Stromal cell of bone marrow (primary cell): ENCODE measurements at places on chromosomes 6 and 20.

GRCh38 chr6:62914530-62914929 lies 296.7 kb upstream of the FKBP1C start:
- DNase-seq = no peak

- peak; percentile 65 for DNase-seq
These were observed 110.0 kb upstream of the SLC22A23 start for GRCh38 chr6:3566812-3567211.

GRCh38 chr20:46731770-46732169 lies 22.3 kb downstream of the SLC2A10 start:
- DNase-seq = no peak

GRCh38 chr6:142749556-142749955 lies 195.4 kb downstream of the HIVEP2 start:
- DNase-seq = no peak

- no peak for DNase-seq
These were observed 45.6 kb upstream of the SMLR1 start for GRCh38 chr6:130781557-130781956.

GRCh38 chr20:59469267-59470252 lies 134.8 kb upstream of the PHACTR3 start:
- no peak for DNase-seq

- DNase-seq = no peak
These were observed 87.1 kb downstream of the TMEM242 start for GRCh38 chr6:157236040-157236725.

- no peak for DNase-seq
These were observed 41.3 kb downstream of the REV3L start for GRCh38 chr6:111441678-111442243.

DNA sequence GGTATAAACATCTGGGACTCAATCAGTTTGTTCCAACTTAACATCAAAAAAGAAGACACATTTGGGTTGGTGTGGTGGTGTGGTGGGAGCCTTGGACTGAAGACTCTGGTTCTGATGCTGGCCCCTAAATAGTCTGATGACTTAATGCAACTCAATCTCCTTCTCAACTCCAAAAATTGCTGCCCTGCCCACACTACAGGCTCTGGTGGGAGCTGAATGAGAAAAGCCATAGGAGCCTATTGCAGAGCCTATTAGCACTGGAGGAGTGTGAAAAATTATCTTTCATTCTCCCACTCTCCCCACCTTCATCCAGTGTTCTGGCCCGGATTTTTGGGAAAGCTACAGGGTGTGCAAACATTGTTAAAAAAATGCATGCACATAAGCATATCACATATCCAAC lies 56.5 kb downstream of the DTNBP1 start:
- no peak for DNase-seq

DNA sequence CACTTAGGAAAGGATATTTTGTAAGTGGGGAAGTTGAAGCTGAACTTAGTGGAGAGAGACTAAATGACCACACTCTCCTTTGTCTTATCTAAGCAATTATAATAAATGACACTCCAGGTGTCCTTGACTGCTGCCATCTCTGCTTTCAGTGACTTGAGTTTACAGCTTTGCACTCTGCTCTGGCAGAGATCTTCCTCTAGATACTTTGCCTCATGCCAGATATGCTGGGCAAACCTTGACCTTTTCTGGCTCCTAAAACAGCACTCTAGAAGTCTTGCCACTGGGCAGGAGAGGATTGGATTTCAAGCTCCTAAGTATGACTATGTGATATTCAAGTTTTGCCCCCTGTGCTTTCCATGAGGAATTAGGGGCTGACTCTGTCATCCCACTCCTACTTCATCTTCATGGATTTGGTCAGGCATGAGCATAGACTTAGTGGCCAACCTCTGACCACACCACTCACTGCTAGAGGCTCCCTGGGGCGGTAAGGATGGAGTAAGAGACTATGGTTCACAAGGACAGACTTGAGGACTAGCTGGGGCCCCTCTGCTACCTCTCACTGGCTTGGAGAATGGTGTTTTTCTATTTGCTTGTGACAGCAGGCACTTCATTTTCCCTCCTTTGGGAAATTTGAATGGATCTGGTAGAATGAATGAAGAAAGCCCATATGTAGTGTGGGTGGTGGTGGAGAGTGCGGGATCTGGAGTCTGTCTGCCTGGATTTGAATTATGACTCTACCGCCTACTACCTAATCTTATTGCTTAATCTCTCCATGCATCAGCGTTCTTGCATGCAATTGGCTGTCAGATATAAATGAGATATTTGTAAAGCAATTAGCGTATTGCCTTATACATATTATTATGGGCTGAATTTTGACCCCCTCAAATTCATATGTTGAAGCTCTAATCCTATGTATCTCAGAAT lies 191.4 kb downstream of the REV3L start:
- no peak for DNase-seq

DNA sequence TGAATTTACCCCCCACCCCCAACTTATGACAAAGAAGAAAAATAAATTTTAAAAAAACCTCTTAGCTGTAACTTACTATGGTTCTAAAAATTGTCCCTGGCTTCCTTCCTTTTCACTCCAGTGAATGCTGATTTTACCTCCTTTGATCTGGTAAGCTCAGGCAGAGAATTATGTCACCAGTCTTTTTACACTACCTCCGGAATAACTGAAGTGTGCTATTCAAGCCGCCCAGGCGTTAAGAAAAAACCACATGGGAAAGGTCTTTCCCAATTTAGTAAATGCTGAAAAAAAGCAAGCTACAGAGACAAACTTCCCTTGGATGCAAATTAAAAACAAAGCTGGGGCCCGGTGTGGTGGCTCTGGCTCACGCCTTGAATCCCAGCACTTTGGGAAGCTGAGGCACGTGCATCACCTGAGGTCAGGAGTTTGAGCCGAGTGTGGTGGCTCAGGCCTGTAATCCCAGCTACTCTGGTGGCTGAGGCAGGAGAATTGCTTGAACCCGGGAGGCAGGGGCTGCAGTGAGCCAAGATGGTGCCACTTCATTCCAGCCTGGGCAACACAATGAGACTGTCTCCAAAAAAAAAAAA lies 12.4 kb downstream of the SNX5 start:
- DNase-seq = no peak

GRCh38 chr6:25991785-25992412 lies 29.3 kb downstream of the TRIM38 start:
- peak; percentile 25 for DNase-seq

DNA sequence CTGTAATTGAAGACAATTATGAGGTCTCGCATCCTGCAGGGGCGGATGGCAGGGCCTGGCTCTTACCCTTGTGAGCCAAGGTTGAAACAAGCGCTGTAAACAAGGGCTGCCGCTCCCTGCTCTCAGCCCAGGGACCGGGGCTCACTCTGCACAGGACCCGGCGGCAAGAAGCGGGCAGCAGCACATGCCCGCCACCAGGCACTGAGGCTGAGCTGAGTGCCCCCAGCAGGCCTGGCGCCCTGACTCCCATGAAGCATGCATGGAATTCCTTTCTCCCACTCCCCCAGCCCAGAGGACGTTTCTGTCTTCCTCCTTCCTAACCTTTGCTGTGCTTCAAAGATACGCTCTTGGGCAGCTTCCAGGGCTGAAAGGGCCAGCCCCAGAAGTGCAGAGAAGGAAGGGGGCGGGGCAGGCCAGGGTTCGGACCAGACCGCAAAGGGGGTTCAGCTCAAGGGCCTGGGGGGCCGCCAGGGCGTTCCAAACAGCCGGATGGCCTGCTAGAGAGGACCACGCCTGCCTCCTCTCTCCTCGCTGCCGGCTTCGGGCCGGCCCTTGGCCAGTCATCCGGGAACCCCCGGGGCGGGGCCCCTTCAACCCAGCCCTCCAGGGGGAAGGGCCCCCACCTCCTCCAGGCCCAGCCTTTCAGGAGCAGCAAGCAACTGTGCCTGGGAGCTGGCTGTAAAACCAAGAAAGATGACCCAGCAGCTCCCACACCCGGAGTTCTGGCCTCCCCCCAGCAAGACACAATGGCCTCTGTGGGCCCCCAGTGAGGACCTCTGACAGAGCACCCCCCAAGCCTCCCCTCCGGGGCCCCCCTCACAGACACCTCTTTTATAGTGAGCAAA lies 109.9 kb downstream of the NOL4L start:
- DNase-seq = peak; percentile 88

- no peak for DNase-seq
These were observed 31.3 kb downstream of the STX11 start for GRCh38 chr6:144181639-144182038.

- DNase-seq = no peak
These were observed 8.0 kb downstream of the SERINC3 start for GRCh38 chr20:44513871-44514270.

- no peak for DNase-seq
These were observed 8.0 kb downstream of the TRIM10 start for GRCh38 chr6:30152910-30153610.

DNA sequence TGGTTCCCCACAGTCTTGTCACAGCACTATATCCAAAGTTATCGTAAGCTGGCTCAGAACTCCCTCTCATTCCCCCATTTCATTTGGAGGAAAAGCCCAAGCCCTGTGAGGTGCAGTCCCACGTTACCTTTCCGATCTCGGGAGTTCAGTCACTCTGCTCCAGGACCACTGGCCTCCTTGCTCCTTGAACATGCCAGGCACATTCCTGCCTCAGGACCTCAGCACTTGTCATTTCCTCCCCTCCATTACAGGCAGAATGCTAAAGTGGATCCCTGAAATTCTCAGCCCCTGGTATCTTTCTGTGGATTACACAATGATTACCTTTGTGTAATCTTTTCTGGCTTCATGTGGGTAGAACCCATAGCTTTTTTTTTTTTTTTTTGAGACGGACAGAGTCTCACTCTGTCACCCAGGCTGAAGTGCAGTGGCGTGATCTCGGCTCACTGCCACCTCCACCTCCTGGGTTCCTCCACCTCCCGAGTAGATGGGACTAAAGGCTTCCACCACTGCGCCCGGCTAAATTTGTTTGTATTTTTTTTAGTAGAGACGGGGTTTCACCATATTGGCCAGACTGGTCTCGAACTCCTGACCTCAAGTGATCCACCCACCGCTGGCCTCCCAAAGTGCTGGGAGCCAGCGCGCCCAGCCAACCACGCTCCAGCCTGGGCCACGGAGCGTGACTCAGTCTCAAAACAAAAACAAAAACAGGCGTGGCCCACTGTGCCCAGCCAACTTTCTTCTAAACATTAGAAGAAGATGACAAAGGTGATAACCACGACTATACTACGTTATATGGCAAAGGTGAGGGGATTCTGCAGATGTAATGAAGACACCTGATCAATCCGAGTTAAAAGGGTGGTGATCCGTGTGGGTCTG lies 4.0 kb upstream of the OXT start:
- no peak for DNase-seq

- no peak for DNase-seq
These were observed 582.5 kb downstream of the RFPL4B start for GRCh38 chr6:112929641-112930040.

GRCh38 chr6:107418118-107418517 lies 41.2 kb downstream of the PDSS2 start:
- DNase-seq = no peak

DNA sequence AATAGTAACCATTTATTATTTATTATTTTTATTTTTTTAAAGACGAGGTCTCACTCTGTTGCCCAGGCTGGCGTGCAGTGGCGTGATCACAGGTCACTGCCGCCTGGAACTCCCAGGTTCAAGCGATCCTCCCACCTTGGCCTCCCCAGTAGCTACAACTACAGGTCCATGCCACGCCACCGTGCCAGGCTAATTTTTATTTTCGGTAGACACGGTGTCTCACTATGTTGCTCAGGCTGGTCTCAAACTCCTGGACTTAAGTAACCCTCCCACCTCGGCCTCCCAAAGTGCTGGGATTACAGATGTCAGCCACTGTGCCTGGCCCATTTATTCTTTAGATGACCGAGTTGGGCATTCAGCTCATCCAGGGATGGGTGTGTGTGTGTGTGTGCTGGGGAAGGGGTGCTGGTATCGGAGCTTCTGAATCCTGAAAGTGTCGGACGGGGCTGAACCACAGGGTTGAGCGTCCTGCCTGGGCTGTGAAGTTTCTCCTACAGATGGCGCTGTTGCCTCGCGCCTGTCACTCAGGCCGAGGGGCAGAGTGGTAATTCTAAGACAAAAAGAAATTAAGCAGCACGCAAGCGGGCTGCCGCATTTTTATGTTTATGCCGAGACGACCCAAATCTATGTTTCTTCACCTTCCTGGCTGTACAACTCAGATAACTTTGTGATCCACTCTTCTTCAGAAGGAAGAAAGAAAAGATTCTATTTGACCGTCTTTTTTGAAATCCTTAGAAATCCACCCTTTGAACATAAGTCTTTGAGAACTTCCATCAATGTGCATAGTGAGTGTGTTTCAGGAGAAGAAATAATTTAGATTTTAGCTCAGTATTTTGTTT lies 252.8 kb downstream of the CDH26 start:
- DNase-seq = peak; percentile 35

DNA sequence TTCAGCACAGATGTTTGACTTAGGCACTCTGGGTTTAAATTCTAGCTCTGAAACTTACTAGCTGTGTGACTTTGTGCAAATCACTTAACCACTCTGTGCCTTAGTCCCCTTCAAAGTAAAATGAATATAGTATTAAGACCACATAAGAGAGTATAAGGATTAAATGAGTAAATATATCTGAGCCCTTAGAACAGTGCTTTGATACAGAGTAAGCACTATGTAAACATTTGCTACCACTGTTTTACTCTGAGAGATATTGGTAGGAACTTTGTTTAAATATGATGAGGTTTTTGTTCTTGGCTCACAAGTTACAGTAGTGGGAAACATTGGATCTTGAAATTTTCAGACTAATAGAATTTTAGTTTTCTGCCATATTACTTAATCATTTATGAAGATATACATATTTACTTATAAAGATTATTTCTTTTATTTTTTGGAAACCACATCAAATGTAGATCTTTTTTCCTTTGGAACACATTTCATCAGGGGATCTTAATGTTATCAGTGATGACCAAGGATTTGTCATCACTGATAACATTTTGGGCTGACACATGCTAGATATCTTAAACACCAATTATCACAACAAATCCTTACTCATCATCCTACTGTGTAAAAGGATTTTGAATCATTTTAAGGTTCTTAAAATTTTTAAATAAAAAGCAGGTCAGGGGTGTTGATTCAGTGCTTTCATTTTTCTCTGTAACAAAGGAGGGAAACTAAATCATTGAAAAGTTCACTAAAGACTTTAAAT lies 226.2 kb downstream of the EYA4 start:
- no peak for DNase-seq

DNA sequence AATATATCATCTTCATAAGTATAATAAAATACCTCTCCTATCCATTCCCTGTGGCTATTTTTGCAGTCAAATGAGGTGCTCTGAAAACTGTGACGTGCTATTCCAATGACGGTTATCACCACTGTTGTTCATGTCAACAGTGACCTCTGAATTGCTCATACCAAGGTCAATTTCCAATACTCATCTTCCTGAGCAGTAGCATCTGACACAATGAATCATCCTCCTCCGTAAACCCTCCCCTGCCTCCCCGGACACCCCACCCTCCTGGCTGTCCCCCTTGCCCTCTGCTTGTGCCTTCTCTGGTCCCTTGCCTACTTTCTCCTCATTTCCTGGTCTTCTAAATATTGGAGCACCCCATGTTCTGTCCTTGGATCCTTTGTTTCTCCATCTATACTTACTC lies 77.7 kb upstream of the SLC22A23 start:
- DNase-seq = no peak

DNA sequence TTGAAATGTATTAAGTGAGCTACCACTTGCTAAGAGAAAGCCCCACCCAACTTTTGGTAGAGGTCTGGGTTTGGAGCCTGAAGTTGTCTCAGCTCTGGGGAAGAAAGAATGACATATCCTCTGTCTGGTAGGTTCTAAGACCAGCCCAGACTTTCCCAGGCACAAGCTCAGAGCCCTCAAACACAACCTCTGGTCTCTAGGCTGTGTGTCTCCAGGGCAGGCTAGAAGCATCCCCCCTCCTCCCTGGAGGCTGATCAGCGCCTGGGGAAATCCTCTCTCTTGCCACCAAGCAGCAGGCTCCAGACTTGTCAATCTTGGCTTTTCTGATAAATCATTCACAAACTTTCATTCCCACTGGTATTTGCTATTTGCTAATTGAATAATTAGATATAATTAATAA lies 226.5 kb upstream of the CST7 start:
- no peak for DNase-seq
